ENCODE measurements at places on chromosomes 1 and 21.
A peak's percentile ranks its signal among the peaks of the same experiment; 100 is the strongest.

DNA sequence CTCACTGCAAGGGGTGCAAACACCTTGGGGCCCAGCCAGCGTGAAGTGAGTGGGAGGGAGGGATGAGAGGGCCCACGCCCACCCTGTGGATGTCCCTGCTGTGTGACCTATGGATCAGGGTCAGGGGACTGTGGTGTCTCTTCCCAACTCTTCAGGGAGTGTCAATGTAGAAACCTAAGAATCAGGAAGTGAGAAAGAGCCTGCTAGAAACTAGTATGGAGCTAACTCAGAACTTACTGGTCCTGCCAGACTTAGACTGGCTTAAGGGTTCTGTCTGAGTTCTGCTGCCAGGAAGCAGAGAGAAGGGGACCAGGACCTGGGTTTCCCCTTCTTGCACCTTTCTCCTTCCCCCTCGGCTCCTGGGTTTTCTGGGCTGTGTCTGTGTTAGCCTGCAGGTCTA lies 1.8 kb upstream of the IL10 start:
- no peak for DNase-seq

DNA sequence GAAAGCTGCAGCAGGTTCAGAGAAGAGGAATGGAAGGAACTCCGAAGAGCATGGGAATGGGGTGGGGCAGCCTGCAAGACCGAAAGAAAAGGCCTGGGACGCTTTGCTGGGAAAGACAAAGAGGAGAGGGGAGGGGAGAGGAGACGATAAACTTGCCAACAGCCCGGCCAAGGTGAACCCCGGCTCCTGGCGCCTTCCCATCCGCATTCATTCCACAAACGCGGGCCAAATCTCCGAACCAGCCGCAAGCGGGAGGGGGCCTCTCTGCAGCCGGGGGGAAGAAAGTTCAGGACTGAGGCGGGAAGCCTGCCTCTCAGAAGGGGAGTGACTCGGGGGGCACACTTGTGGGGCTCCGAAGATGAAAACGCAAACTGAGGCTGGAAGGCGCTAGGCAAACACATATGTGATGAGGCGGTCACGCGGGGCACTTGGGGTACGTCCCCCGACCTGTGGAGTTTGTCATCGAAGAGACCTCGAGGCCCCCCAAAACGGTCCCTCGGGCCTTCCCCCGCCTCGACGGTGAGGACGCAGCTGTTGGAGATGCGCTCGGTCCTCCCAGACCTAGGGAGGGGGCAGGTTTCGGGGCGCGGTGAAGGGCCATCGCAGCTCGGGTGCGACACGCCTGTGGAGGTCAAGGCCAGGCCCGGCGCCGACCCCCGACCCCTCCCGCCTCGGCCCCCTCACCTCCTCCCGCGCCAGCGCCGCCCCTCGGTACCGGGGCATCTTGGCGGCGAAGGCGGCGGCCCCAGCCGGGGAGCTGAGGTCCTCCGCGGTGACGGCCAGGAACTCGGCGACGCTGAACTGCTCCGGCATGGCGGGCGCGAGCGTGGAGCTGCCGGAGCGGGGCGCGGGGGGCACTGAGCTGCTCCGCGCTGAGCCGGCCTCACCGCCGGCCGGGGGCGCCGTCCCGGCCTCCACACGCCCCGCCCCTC lies at the start of gene ASAP3:
Gene ASAP3, minus strand, starts transcription at position 859 of the 932 bp plus-strand sequence. Its CDS starts 46 bp downstream, at position 813.
- peak; percentile 41 for DNase-seq

GRCh38 chr1:182484531-182485257 lies 34.7 kb downstream of the RGSL1 start:
- DNase-seq: peak; percentile 27

DNA sequence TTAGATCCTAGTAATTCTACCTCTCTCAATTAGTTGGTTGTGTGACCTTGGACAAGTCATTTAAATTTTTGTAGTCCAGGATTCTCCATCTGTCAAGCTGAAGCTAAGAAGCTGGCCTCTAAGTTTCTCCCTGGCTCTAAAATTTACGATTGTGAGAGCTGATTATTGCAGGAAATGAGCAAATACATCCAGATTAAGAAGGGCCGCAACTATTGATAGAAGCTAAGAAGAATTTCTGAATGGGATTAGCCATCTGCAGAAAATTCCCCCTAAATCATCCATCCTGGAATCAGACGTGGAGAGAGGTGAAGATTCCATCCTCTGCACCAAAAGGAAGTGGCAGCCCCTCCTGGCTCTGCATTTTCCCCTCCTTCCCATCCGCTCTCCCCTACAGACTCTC lies 55.0 kb downstream of the HIVEP3 start:
- DNase-seq: no peak

DNA sequence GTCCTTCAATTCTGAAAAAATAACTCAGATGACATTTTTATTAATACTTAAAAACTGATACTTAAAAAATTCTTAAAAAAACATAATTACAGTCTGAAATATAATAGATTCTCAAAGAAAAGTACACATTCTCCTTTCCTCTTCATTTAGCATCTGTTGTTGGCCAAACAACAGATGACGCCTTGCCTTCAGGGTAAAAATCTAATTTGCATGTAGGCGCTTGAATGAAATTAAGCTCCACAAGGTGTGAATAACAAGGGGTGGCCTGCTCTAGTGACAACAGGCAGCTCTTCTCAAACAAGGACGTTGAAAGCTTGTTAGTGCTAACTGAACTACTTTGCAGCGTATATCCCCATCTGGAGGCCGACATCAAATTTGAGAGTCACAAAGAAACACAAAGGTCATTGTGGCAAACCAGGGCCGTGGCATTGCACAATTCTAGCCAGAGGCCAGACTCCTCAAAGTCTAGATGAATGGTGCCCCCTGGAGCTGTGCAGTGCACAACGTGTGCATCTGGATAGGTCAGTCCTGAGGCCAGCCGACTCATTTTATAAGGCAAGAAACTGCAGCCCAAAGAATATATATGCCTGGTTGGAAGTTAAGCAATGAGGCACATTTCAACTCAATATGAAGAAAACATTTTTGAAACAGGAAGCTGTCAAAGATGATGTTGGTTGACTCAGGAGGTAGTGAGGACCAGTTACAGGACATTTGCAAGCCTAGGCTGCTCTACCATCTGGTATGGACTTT lies 459.2 kb upstream of the RUNX1 start:
- DNase-seq: no peak

DNA sequence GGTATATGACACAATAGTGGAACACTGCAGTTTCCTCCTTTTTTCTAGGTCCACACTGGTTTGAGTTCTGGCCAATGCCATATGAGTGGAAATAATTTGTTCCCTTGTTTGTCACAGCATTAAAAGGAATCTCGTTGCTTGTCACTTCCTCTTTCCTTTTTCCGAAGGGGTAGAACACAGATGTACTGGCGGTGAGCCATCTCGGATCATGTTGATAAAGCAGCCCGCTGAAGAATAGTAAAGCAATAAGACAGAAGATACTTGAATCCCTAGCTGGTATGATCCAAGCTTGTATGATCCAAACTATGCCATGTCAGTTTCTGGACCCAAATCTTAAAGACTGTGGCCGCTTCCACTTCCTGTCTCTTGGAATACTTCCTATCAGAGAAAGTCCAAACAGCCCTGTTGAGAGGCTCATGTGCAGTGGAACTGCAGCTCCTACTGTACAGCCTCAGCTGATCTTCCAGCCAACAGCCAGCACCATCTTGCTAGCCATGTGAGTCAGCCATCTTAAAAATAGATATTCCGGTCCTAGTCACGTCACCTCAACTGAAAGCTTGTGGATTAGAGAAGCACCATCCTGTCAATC lies 40.3 kb downstream of the CFHR5 start:
- DNase-seq: no peak

DNA sequence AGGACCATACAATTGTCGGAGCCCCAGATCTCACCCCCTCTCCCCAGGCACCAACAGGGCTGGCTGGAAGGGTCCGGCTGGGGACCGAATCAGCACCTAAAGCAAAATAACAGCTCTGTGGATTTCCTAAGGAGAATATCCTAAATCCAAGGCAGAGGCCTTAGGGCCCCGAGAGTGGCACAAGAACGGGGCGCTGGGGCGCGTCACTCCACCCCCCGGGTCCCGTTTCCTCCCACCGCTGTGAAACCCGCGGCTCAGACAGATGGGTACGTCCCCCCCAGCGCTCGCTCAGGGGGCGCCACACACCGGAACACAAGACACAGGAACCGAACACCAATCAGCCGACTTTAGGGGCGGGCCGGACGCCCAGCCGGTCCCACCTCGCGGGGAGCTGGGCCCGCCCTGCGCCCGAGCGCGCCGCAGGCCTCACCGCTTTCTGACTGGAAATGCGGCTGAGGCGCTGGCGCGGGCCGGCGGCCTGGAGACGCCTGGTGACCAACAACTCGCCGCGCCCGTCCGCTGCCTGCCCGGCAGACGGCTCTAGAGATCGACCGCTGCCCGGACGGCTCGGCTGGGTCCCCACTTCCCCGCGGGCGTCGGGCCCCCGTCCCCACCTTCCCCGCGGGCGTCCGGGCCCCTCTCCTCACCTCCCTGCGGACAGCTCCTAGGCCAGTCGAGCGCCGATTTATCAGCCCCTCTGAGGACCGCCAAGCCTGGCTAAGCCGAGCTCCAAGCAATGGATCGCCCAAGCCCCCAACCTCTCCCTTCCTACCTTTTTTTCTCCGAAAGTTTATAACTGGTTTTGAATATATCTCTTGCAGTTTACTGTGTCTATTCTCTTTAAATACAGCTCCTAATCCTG lies at the start of gene HFM1:
Gene HFM1, minus strand, starts transcription at position 687 of the 862 bp plus-strand sequence. CDS start 3,755 bp downstream, outside the sequence.
- DNase-seq: peak; percentile 85

DNA sequence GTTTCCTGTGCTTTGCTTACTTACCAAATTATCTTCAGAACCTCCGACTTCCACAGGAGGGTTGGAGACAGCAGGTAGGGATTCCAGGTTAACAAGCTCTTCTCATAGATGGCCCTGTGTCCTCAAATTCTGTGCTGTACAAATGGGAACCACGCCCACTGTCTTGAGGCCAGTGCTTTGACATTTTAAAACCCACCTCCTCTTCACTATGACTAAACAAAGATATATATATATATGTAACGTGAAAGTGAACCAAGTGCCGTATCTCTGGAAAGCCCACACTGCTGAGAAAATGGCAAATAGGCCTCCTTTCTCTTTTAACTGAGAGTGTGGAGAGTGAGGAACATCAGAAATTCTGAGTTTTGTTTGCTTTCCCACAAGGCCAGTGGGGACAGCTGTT lies 99.6 kb downstream of the ZBTB18 start:
- peak; percentile 24 for DNase-seq

DNA sequence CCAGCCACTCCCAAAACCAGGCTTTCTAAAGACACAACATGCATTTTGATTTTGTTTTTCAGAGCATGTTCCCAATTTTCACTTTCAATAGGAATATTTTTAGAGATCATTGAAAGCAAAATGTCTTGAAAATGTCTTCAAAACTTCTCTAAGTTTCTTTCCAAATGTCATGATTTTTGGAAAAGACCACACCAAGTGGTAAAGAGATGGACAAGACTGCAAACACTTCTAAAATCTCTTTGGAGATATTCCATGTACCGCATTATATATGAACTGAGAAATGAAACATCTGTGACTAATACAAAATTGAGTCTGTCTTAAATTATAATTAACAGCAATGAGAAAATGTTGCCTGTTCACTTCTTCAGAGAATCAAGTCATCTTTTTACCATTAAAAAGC lies 418.0 kb upstream of the PKN2 start:
- no peak for DNase-seq

DNA sequence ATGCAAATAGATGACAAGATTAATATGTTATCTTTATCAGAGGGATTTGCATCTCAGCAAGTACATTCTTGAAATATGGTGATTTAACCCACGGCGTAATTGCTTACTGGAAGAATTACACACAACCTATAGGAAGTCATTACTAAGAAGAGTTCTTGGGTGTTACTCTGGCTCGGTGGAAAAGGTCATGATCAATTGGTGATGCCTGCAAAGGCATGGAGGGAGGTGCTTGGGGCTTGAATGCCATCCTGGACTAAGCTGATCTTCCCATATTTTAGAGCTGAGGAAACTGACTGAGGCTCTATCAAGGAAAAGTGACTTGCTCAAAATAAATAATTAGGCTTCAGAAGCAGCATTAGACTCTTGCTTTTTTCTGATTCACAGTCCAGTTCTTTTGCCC lies 137.5 kb upstream of the JUN start:
- DNase-seq: no peak

DNA sequence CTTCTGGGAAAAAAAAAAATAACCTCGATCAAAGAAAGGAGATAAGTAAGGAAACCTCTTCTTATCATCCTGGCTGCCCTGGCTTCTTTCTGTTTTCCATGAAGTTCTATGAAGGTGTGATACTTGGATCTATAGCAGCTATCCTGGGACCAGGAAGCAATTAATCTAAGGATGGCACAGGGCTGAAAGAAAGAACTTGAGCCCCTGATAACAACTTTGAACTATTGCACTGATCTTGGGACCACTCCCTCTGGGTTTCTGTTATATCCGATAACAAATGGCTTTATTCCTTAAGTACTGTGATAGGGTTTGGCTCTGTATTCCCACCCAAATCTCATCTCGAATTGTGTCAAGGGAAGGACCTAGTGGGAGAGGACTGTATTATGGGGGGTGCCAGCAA lies 104.1 kb downstream of the DAB1 start:
- DNase-seq: no peak

- DNase-seq: no peak
These were observed 69.0 kb upstream of the HSD17B7 start for GRCh38 chr1:162721471-162721870.

GRCh38 chr1:206490771-206491405 lies 16.4 kb upstream of the RASSF5 start:
- DNase-seq: no peak

DNA sequence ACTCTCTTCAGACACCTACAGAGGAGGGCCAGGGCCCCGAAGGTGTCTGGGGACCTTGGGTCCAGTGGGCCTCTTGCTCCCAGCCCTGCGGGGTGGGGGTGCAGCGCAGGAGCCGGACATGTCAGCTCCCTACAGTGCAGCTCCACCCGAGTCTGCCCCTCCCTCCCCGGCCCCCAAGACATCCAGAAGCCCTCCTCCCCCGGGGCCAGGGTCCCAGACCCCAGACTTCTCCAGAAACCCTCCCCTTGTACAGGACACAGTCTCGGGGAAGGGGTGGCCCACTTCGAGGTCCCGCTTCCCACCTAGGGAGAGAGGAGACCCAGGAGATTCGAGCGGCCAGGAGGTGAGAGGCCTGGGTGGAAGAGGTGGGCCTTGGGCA lies 3.7 kb downstream of the ADAMTSL4 start:
- no peak for DNase-seq

- no peak for DNase-seq
These were observed 9.7 kb downstream of the MYOG start for GRCh38 chr1:203076031-203076511.

Data from GM13976 (cell line).